ENCODE measurements at places on chromosomes 12 and 14. TPM values are rescaled to one million over a fixed set of nuclear protein-coding genes. Genes with fewer than 3 reads are reported as not detected.

The NYNRIN gene
- total RNA-seq, result 0.52 TPM

The POTEM gene
- not detected for total RNA-seq

GRCh38 chr12:12474471-12474928 lies 88.2 kb downstream of the DUSP16 start:
- H3K36me3 ChIP-seq, result peaks cover 65% of the 10 kb centered on the region
- H3K4me1 ChIP-seq, result peaks cover 63% of the 10 kb centered on the region
- peak overlapping the region; percentile 58 for H3K4me3 ChIP-seq
- no peaks in the 10 kb centered on the region for H3K27me3 ChIP-seq
- H3K27ac ChIP-seq, result peak overlapping the region; percentile 92
- DNase-seq, result peak; percentile 49

- H3K27me3 ChIP-seq, result peaks cover 46% of the 10 kb centered on the region
- H3K27ac ChIP-seq, result no peak overlapping the region
- peaks cover 8% of the 10 kb centered on the region for H3K4me1 ChIP-seq
- no peak for DNase-seq
- no peak overlapping the region for H3K4me3 ChIP-seq
- no peaks in the 10 kb centered on the region for H3K36me3 ChIP-seq
Observed at GRCh38 chr12:49355913-49356312, 9.2 kb downstream of the DNAJC22 start.
